ENCODE measurements at places on chromosomes 6 and 20.

DNA sequence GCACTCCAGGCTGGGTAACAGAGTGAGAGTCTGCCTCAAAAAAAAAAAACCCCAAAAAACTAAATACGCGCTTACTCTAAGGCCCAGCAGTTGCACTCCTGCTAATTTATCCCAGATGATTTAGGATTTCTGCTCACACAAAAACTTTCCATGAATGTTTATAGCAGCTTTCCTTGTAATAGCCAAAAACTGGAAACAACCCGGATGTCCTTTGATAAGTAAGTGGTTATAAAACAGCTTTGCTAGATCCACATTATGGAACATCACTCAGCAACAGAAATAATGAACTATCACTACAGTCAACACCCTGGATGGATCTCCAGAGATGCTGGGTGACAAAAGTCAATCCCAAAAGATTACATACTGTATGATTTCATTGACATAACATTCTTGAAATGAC lies 220.4 kb upstream of the JARID2 start:
- no peak for DNase-seq

- DNase-seq = no peak
Observed at GRCh38 chr6:996271-996852, 303.4 kb upstream of the EXOC2 start.

DNA sequence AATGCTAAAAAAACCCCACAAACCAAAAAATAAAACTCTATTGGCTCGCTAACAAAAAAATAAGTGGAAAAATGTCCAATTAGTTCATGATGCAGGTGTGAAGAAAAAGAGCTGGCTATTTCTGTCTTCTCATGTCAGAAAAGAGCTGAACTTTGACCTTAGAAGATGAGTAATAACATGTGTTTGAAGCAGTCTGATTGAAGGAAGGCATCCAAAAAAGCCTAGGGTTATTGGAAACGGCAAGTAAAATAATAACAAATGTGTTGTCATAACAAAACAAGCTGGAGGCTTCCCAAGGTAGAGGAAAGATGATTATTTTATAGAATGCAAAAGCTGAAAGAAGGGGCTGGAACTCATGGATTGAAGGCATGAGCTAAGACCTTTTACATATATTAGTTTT lies 94.4 kb upstream of the FAM184A start:
- DNase-seq = no peak

- DNase-seq = no peak
Observed at GRCh38 chr6:69106511-69106910, 471.4 kb downstream of the ADGRB3 start.

GRCh38 chr6:126620719-126621118 lies 280.8 kb downstream of the CENPW start:
- DNase-seq = no peak

DNA sequence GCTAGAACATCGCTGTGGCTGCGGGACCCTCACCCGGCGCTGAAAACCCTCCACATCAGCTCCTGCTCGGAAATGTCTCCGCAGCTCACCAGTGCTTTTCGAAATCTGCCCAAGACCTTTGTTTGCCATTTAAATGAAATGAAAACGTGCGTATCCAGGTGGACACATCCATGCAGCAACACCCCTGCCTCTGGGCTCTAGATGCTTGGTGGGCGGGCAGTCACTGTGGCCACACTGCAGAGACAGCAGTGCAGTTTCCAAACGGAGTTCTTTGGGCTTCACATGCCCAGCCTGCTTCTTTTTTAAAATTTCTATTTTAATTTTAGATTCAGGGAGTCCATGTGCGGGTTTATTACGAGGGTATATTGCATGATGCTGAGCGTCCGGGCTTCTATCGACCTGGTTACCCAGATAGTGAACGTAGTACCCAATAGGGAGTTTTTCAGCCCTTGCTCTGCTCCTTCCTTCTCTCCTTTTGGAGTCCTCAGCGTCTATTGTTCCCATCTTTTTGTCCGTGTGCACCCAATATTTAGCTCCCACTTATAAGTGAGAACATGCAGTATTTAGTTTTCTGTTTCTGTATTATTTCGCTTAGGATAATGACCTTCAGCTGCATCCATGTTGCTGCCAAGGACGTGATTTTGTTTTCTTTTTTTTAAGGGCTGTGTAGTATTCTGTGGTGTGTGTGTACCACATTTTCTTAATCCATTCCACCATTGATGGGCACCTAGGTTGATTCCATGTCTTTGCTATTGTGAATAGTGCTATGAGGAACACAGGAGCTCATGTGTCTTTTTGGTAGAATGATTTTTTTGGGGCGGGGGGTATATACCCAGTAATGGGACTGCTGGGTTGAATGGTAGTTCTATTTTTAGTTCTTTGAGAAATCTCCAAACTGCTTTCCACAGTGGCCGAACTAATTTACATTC lies 4.8 kb upstream of the TUBB2B start:
- DNase-seq = no peak

GRCh38 chr6:5626727-5627426 lies 365.6 kb downstream of the FARS2 start:
- DNase-seq = no peak

DNA sequence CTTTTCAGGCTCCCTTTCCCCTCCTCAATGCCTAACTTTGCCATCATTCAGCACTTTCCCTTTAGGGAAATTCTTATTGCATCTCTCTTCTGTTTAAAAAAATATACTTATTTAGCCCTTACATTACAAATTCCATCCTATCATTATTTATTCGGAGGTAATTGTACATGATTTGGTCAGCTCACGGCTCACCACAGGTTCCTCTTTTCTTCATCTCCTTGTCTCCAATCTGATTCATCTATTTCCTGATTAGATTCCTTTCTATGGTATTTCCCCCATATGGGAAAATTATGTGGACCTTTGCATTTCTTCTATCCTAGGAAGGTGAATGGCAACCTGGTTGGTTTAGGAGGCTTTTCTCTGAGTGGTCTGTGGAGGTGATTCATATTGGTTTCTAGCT lies 12.9 kb upstream of the EMILIN3 start:
- DNase-seq = no peak

GRCh38 chr20:53652859-53653517 lies 59.3 kb upstream of the ZNF217 start:
- no peak for DNase-seq

DNA sequence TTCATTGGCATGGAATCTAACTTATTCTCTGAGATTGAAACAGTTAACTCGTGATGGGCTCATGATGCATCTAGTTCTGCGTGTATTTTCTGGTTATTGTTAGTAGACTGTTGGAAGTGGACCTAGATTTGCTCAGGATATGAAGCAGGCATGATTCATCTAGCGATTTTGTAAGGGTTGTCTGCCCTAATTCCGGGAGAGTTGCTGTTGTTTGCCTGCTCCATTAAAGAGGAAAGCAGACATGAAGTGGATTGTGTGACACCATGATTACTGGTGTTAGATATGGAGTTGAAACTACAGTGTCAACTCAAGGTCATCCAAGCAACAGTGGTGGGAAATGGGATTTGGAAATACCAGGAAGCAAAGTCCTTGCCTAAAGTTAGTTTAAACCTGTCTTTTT lies 41.0 kb downstream of the SOX4 start:
- DNase-seq = no peak

DNA sequence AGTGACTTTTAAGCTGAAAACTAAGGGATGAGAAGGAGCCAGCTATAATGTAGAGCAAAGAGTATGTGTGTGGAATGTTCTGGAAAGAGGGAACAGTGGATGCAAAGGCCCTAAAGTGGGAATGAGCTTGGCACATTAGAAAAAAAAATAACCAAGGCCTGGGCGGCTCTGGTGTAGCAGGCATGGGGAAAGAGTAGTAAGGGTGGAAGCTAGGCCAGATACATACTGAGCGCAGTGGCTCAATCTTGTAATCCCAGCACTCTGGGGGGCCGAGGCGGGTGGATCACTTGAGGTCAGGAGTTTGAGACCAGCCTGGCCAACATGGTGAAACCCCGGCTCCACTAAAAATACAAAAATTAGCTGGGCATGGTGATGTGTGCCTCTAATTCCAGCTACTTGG lies 8.4 kb downstream of the GGT7 start:
- DNase-seq = no peak

DNA sequence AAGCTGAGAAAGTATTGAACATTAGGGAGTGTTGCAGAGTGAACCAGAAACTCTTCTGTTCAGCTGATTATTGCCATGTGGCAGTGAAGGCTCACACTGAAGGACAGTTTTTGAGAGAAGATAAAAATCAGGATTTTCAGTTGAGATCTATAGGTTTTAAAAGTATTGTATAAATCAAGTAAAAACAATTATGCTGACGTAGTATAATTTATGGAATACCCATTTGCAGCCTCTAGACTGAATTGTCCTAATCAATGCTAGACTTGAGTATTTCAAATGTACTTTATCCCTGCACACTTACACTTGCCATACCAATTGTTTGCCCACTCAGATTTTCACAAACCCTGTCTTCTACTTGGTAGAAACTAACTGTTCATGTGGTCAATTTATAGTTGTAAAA lies 245.8 kb downstream of the FRK start:
- DNase-seq = no peak

- peak; percentile 8 for DNase-seq
Observed at GRCh38 chr6:157316871-157317814, 6.2 kb downstream of the TMEM242 start.

GRCh38 chr20:57388953-57389694 lies 2.1 kb upstream of the RBM38 start:
- peak; percentile 66 for DNase-seq

GRCh38 chr6:110310861-110311446 lies 47.2 kb downstream of the METTL24 start:
- no peak for DNase-seq

DNA sequence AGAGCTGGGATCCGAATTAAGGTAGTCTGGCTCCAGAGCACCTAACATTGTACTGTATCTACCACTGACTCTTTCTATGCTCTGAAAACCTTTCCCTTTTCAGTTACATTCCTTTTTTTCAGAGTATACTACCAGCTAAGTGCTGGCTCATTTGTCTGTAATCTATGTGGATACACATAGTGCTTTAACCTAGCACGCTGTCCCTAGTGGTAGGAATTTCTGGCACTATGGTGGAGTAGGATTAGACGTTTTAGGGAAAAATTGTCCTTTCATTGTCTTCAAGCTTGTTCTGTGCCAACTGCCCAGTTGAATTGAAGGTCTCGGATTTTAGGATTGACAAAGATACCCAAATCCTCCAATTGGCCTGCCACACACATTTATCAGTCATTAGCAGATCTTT lies 259.1 kb upstream of the FERMT1 start:
- no peak for DNase-seq

- DNase-seq = no peak
Observed at GRCh38 chr20:2408111-2408510, 27.4 kb downstream of the TGM6 start.

GRCh38 chr6:137879299-137879698 lies 12.2 kb downstream of the TNFAIP3 start:
- no peak for DNase-seq

DNA sequence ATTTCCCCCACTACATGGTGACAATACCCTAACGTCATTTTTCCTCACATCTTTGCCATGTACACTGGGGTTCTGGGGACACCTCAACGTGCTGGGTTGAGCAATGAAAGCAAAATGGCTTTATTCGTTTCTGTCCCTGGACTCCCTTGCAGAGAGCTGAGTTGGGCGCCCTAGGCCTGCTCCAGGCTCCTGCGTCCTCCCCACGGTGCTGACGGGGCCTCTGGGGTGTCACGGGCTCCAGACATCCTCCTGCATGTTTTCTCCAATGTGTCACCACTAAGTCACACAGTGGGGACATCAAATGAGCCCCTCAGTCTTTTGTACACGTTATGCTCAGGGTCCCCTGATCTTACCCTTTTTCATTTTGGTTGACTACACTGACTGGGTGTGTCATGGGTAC lies 99.8 kb downstream of the TTLL2 start:
- DNase-seq = no peak

DNA sequence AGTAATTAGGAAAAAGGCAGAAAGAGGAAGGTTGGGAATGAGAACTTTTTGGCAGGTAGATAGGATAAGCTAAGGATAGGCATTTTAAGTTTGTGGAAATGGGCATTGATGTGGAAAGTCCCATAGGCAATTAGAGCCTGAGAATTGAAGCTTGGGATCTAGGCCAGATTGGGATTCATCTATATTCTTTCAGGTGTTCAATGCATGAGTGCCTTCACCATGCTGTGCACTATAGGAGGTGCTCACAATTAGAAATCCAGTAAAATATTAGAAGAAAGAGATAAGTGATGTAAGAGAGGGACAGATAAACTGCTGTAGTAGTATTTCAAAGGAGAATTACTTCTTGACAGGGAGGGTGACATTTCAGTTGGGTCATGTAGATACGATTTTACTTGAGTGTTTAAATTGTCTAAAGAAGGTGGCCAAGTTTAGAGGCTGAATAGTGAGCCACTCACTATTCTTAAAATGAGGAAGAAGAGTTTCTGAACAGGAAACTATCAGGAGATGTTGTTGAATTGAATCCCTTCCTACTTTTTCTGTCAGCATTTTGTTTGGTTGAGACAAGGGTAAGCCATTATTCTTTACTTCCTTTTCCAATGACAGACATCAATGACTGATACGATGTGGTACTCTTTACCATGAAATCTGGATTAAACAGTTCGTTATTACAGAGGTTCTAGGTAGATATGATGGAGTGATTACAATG lies 31.0 kb upstream of the CTAGE9 start:
- no peak for DNase-seq

DNA sequence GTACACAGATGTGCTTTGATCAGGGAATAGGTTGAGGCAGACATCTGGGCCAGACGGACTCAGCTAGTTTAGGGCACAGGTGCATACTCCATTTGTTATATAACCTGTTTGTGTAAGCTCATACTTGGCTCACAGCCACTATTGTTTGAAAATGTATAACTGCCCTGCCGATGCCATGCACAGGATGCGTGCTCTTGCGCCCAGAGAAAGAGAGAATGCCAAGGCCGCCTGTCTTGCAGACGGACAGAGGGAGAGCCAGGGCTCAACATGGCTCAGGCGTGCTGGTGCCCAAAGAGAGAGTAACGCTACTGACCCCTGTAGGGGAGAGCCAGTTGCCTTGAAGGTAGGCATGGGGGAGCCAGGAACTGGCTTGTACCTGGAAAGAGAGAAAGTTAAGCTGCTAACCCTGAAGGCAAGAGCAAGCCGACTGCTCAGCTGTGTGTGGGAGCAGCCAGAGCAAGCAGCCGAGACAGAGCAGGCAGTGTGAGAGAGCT lies 57.7 kb downstream of the FAM229B start:
- DNase-seq = no peak

- DNase-seq = no peak
Observed at GRCh38 chr20:32189691-32190615, 17.6 kb downstream of the PLAGL2 start.

DNA sequence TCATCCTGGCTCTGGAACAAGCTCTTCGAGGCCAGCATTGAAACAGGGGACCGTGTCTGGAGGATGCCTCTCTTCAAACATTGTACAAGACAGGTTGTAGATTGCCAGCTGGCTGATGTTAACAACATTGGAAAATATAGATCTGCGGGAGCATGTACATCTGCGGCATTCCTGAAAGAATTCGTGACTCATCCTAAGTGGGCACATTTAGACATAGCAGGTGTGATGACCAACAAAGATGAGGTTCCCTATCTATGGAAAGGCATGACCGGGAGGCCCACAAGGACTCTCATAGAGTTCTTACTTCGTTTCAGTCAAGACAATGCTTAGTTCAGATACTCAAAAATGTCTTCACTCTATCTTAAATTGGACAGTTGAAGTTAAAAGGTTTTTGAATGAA lies 3.6 kb upstream of the CDKN1A start:
- no peak for DNase-seq
